ENCODE measurements at places on chromosomes 2 and 18.

DNA sequence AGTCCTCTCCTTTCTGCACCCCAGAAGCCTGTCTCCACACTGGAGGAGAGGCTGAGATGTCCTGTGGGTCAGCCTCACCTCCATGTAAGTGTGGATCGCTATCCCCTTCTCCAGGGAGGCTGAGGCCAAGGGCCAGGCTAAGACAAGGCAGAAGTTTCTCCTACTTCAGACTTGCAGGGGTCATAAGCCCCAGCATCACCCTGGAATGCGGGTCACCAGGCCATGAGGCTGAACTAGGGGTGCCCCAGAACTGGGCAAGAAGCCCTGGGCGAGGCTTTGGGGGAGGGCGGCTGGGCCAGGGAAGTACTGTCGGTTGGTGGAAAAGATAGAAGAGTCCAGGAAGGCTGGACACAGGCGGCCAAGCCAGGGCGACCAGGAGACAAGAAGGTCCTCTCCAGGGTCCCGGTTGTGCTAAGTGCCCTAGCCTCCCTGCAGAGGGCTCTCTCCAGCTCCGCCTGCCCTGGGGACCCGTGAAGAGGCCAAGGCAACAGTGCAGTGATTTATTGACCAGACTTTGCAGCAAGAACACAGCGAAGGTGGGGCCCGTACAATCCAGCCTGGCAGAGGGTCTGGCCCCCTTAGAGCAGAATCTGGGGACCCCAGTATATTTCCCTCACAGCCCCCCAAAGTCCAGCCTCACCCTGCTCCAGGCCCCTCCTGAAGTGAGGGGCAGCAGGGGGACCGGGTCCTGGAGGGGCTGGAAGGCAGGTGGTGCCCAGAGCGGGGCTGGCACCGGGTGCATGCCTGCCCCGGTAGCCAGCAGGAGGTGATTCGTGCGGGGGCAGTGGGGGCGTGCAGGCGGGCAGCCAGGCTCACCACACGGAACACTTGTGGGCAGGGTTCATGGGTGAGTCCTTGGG, 8.1 kb downstream of the ECEL1 start:
- no peak for DNase-seq

GRCh38 chr2:206232287-206233035, 42.0 kb upstream of the ZDBF2 start:
- no peak for DNase-seq

- no peak for DNase-seq
These were observed 16.5 kb downstream of the AGAP1 start for GRCh38 chr2:235510318-235510717.

GRCh38 chr2:234593636-234594035, 96.8 kb upstream of the ARL4C start:
- DNase-seq: no peak

Measured in right renal pelvis (tissue), 4 donors.